Skeletal muscle cell (primary cell): ENCODE measurements at places on chromosomes 13 and 19.

DNA sequence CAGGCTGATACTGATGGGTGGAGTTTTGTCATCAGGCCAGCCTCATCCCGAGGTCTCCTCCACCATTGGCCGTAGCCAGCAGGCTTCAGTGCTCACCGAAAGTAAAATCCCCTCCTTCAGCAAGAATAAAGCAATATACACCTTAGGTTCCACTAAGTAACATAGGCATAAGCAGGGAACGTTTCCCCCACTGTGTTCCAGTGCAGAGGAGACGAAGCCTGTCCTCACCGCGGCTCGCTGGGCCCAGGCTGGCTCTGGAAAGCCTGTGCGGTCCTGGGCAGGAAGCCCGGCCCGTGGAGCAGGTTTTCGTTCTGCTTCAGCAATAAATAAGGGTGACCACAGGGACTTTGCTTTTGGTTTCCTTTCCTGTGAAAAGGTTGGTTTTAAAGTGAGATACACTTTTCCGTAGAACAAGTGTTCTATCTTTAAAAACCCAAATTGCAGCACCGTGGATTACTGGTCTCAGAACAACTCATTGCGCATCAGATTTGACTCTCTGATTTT is 16.3 kb upstream of the TEX29 start:
- no peak for DNase-seq

- DNase-seq, result no peak
These were observed 310.5 kb downstream of the ATP8A2 start for GRCh38 chr13:25682276-25682675.

GRCh38 chr19:737591-738093 is 13.3 kb upstream of the MISP start:
- DNase-seq, result no peak

DNA sequence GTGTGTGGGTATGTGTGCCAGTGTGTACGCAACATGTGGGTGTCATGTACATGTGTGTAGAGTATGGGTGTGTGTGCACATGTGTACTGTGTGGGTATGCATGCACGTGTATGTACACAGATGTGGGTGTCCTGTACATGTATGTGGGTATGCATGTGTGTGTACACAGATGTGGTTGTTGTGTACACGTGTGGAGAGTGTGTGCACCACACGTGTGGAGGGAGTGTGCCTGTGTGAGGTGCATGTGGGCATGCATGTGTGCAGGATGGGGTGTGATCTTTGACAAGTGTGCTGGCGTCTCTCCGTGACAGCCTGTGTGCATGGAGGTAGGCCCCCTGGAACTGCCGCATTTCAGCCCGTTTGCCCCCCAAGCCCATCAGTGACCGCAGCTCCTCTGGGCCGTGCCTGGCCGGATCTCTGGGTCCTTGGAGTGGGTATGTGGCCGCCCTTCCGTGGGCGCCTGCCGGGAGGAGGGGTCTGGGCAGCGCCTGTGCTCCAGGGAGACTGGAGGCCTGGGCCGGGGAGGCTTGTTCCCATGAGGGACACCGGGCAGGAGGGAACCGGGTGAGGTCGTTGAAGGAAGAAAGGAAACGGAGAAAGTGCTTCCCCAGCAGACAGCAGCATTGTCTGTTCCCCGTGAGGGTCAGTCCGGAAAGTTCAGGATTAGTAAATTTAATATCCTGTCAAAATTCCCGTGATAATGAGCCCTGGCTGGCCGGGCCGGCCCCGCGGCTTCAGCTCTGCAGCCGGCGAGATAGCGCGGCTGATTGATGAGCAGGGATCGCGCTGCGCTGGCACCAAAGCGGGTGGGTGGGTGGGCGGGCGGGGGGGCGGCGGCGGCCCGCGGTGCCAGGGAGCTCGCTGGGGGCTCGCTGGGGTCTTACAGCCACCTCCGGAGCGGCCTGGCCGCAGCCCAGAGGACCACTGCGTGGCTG is 91.1 kb upstream of the SOX1 start:
- no peak for DNase-seq

- DNase-seq, result no peak
These were observed 7.1 kb upstream of the DPP9 start for GRCh38 chr19:4730740-4731171.

GRCh38 chr13:101205408-101205807 is 210.9 kb downstream of the NALCN start:
- DNase-seq, result no peak

GRCh38 chr13:31224963-31225559 is 25.3 kb downstream of the B3GLCT start:
- DNase-seq, result no peak

DNA sequence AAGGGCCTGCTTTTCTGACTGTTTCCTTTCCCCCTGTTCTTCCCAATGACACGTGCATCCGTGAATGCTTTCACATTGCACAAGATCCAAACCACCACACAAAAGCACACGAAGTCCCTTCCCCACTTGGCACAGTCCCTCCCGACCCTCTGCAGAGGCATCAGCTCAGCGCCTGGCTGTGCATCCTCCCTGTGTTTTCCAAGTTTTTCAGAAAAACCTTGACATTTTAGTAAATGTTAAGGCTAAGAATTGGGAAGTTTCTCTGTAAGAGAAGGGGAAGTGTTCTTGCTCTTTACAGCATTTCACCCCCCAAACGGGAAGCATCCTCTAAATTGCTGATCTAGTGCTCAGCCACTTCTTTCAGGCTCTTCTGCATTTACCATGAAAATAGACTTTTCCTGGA is 94.5 kb upstream of the TM9SF2 start:
- peak; percentile 25 for DNase-seq

DNA sequence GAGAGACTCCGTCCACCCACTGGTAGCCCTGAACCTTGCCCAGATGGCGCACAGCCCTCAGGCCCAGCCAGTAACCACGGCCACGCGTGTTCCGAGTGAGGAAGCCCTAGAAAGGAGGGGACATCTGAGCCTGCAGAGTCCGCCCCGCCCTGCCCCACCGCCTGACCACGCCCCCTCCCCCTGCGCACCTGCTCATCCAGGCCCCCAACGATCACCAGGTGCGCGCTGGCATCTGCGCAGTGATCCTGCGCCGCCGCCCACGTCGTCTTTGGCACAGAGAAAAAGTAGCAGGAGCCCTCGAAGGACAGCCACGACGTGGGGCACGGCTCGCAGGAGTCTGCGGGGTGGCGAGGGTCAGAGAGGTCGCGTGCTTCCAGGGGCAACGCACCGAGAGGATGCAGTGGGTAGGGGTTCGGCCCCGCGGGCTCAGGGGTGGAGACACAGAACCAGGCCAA is 2.1 kb downstream of the CLEC4G start:
- DNase-seq, result no peak
